ELF-1 (cell line): ENCODE measurements at places on chromosomes 3 and 15.

GRCh38 chr3:158103081-158103886, 2.9 kb downstream of the SHOX2 start:
- peak; percentile 57 for DNase-seq

- DNase-seq = peak; percentile 75
Measured at GRCh38 chr3:97009427-97010019, 195.1 kb downstream of the EPHA6 start.

GRCh38 chr15:29099131-29099880, 170.3 kb downstream of the NSMCE3 start:
- no peak for DNase-seq

DNA sequence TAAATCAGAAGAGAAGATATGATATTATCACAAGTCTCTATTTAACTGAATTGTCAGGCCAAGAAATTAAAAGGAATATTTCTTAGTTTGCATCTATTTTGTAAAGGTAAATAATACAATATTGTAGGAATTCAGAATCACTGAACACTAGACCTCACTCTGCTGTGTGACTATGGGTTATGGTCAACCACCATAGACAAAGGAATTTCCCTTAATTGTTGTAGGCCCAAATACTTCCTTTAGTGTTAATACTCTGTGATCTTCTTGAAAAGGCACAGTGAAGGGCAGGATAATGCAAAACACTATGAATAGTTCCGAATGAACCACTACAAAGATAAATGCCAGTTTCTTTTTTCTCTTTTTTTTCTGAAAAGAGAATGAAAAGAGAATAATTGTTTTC, 162.3 kb downstream of the TUSC7 start:
- no peak for DNase-seq

GRCh38 chr3:124895756-124896155, 8.6 kb upstream of the ITGB5 start:
- no peak for DNase-seq
